ENCODE measurements at places on chromosomes 1 and 21.

GRCh38 chr21:35254006-35254764, 205.1 kb upstream of the RUNX1 start:
- peak; percentile 11 for DNase-seq

DNA sequence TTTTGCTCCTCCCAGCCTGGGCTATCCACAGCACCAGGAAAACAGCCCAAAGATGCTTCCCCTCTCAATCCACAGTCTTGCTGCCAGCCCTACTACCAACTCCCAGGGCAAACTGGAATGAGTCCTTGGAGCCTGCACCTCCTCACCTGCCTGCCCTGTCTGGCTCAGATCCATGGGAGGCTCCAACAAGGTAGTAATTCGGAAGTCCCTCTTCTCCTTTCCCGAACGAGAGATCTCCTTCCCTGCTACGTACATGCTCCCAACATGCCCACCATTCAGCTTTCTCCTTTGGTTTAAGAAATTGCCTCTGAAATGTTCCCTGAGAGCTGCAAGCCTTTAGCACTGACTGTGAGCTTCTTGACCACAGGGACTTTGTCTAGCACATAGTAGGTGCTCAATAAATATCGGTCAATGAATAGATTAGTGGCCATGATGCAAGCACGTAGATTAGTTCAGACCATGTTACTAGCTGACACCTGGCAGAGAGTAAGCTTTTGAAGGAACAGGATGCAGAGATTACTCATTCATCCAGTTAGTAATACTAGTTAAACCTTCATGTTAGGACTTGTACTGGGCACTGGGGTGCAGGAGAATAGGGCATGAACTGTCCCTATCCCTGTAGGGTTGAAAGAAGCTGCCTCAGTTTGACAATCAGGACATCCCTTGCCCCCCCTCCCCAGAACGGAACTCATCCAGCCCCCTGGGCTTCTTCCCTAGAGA, 80.1 kb downstream of the DISP3 start:
- DNase-seq, result no peak

GRCh38 chr21:40507978-40508377, 339.0 kb downstream of the DSCAM start:
- no peak for DNase-seq

GRCh38 chr1:94550800-94551241, 9.3 kb upstream of the F3 start:
- DNase-seq, result no peak

DNA sequence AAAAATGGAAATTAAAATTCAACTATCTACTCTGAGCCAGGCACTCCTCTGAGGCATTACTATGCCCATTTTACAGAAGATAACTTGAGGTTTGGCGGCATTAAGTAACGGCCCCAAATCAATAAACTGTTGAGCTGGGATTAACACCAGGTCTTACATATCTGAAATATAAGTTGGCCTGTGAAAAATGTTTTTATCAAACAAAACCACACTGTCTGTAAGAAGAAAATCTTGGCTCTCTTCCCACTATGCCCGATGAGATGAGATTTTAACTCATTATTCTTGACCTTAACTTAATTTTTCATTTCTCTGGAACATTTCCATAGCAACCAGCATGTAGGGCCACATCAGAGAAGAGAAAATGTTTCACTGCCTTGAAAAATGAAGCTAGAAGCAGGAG, 21.8 kb downstream of the RC3H1 start:
- DNase-seq, result no peak

GRCh38 chr1:166189126-166189525, 22.3 kb upstream of the FAM78B start:
- no peak for DNase-seq

- peak; percentile 92 for DNase-seq
Observed at GRCh38 chr1:97192872-97193572, 471.4 kb downstream of the PTBP2 start.

- no peak for DNase-seq
Observed at GRCh38 chr1:94907136-94907535, 19.8 kb downstream of the CNN3 start.

GRCh38 chr1:153397924-153398651, 7.2 kb upstream of the S100A8 start:
- DNase-seq, result no peak

GRCh38 chr1:89873770-89874169, 52.9 kb downstream of the LRRC8D start:
- DNase-seq, result no peak
